Natural killer cell (primary cell): ENCODE measurements at places on chromosomes 5 and 9. TPM values are rescaled to one million over a fixed set of nuclear protein-coding genes. Genes with fewer than 3 reads are reported as not detected.

Gene RASGRF2
- 6.1 TPM for total RNA-seq

Gene FGF1
- not detected for total RNA-seq

Gene PCDHB2
- not detected for total RNA-seq

Gene ECSCR
- 0.48 TPM for total RNA-seq

Gene IL4
- not detected for total RNA-seq

Gene RUSC2
- total RNA-seq, result 2.0 TPM

Gene PDLIM4
- not detected for total RNA-seq

DNA sequence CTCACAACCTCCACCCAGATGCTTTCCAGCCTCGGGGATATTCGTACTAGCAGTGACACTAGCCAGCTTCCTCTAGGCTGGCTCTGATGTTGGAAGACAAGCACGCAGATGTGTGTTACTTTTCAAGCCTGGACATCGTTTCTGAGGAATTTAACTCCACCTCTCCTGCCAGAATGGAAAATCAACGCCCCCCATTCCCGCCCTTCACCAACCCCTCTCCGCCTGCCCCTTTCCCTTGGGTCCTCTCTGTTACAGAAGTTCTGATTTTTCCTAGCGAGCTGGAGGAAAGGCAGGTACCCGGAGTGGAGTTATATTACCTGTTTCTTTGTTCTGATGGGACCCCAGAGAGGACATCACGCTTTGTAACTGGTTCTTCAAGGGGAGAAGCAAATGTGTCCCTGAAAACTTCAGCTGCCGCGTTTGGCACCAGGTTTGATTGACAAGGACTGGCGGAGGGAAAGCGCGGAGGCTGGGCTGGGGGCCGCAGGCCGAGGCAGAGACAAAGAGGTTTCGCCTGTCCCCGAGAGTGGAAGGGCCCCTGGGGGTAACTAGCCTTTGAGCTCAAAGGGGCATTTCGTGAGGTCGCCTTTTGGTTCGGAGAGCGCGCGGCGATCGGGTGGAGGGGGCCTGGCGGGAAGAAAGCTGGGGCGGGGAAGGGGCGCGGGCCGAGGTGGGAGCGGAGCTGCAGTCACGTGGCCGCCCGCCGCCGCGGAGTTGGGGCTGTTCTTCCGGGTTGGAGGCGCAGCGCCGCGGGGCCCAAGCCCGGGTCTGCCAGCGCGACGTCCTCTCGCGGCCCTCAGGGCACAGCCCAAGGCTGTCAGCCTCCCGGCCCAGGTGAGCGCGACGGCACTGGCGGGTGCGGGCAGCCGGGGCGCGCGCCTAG is at the start of gene NNT:
Gene NNT, plus strand, starts transcription at position 720 of the 883 bp plus-strand sequence. CDS start 6,016 bp downstream, outside the sequence.
- no peaks in the 10 kb centered on the region for H3K27me3 ChIP-seq
- H3K36me3 ChIP-seq, result no peaks in the 10 kb centered on the region
- H3K27ac ChIP-seq, result peak within 1 kb of the TSS; percentile 81
- H3K4me3 ChIP-seq, result peak within 1 kb of the TSS; percentile 91
- peak; percentile 76 for DNase-seq

GRCh38 chr9:137198051-137198901 is 2.3 kb downstream of the TPRN start:
- no peak for DNase-seq
- no peaks in the 10 kb centered on the region for H3K27me3 ChIP-seq
- H3K4me1 ChIP-seq, result peaks cover 23% of the 10 kb centered on the region
- H3K27ac ChIP-seq, result no peak overlapping the region
- no peaks in the 10 kb centered on the region for H3K36me3 ChIP-seq

DNA sequence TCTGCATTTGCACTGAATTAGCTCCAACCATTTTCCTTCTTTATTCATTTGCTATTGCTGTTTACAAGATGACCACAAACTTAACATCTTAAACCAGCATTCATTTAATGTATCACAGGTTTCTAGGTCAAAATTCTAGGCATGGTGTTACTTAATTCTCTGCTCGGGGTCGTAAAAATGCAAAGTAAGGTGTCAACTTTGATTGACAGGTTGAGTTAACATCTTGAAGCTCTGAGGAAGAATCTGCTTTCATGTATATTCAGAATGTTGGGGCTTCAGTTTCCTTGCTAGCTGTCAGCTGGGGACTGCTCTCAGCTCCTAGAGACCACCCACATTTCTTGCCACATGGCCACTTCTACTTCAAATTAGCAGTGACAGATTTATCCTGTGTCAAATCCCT is 348.7 kb upstream of the GRIN3A start:
- no peak overlapping the region for H3K4me3 ChIP-seq
- H3K27me3 ChIP-seq, result no peaks in the 10 kb centered on the region
- DNase-seq, result no peak
- H3K27ac ChIP-seq, result no peak overlapping the region

- DNase-seq, result no peak
- H3K4me1 ChIP-seq, result no peaks in the 10 kb centered on the region
- H3K36me3 ChIP-seq, result no peaks in the 10 kb centered on the region
- no peaks in the 10 kb centered on the region for H3K27me3 ChIP-seq
Observed at GRCh38 chr5:32339198-32339597, 26.5 kb upstream of the MTMR12 start.

DNA sequence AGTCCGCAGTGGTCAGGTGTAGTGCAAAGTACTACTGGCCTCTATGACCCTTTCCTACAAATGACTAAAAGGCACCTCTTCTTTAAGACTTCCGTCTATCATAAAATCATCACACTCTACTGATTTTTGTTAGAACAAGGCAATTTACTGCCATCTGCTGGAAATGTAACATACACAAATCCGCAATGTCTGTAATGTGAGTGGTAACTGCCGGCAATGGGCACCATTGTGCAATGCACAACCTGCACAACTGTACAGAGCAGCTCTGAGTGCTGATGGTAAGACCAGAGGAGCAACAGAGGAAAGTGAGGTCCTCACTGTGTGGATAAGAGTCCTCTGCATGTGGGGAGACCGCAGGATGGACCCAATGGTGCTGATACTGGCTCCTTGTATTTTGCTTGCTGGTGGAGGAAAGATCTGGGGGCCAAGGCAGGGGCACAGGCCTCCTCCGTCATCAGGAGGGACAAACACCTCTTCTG is 103.7 kb downstream of the ATPSCKMT start:
- no peak overlapping the region for H3K4me3 ChIP-seq
- H3K27me3 ChIP-seq, result no peaks in the 10 kb centered on the region
- H3K36me3 ChIP-seq, result no peaks in the 10 kb centered on the region
- no peak for DNase-seq
- H3K27ac ChIP-seq, result no peak overlapping the region

GRCh38 chr9:137680444-137681358 is 61.9 kb downstream of the EHMT1 start:
- H3K4me1 ChIP-seq, result peaks cover 10% of the 10 kb centered on the region
- no peaks in the 10 kb centered on the region for H3K36me3 ChIP-seq
- H3K27ac ChIP-seq, result no peak overlapping the region
- H3K27me3 ChIP-seq, result no peaks in the 10 kb centered on the region

- no peaks in the 10 kb centered on the region for H3K36me3 ChIP-seq
- H3K4me1 ChIP-seq, result peaks cover 2% of the 10 kb centered on the region
- no peak overlapping the region for H3K4me3 ChIP-seq
- no peak overlapping the region for H3K27ac ChIP-seq
- H3K27me3 ChIP-seq, result no peaks in the 10 kb centered on the region
Observed at GRCh38 chr5:82365744-82366228, 87.6 kb upstream of the RPS23 start.

DNA sequence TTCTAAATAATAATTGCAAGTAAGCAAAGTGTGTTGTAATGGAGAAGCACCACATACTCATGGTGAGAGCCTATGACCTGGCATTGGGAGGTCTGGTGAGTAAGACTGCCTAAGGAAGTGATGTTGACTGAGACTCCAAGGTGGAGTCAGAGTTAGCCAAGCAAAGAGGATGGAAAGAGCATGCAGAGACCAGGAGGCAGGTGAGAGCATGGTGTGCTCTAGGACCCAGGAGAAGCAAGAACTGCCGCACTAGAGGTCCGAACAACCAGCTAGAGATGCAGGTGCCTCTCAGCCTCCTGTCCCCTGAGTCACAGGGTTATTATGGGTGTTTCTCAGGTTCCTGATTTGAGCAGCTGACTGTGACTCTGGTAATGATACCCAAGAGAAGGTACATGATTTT is 27.3 kb downstream of the ANP32B start:
- peak; percentile 19 for DNase-seq
- H3K27ac ChIP-seq, result no peak overlapping the region
- H3K4me1 ChIP-seq, result peaks cover 5% of the 10 kb centered on the region
- H3K27me3 ChIP-seq, result no peaks in the 10 kb centered on the region
- no peak overlapping the region for H3K4me3 ChIP-seq

- H3K27ac ChIP-seq, result no peak overlapping the region
- no peaks in the 10 kb centered on the region for H3K4me1 ChIP-seq
- H3K27me3 ChIP-seq, result no peaks in the 10 kb centered on the region
- DNase-seq, result no peak
- no peak overlapping the region for H3K4me3 ChIP-seq
- no peaks in the 10 kb centered on the region for H3K36me3 ChIP-seq
Observed at GRCh38 chr9:70472268-70473249, 58.1 kb upstream of the KLF9 start.

DNA sequence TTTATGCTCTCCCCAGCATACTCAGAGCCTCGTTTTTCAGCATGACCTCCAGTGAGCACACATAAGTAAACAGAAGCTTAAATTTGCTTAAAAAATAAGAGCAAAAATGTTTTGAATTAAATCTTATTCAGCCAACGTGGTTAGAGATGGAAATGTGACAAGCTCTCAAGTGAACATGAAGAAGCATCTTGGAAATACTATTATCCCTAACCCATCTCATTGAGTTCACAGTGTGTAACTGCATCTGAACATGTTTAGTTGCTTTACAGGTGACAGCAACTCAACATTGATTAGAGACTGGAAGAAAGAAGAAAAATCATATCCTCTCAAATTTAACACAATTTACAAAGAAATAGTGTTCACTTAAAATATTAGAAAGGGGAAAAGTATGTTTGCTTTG is 1785.1 kb downstream of the MAT2B start:
- H3K4me3 ChIP-seq, result no peak overlapping the region
- H3K4me1 ChIP-seq, result no peaks in the 10 kb centered on the region
- DNase-seq, result no peak
- no peaks in the 10 kb centered on the region for H3K27me3 ChIP-seq
- no peaks in the 10 kb centered on the region for H3K36me3 ChIP-seq

- H3K27ac ChIP-seq, result no peak overlapping the region
- no peaks in the 10 kb centered on the region for H3K36me3 ChIP-seq
- no peak overlapping the region for H3K4me3 ChIP-seq
- H3K27me3 ChIP-seq, result no peaks in the 10 kb centered on the region
Observed at GRCh38 chr5:159504106-159504856, 174.0 kb upstream of the IL12B start.

GRCh38 chr9:109478051-109478563 is 20.0 kb downstream of the PTPN3 start:
- no peaks in the 10 kb centered on the region for H3K36me3 ChIP-seq
- no peak for DNase-seq
- no peak overlapping the region for H3K27ac ChIP-seq
- H3K4me1 ChIP-seq, result no peaks in the 10 kb centered on the region

- no peak for DNase-seq
- H3K36me3 ChIP-seq, result no peaks in the 10 kb centered on the region
- peak overlapping the region; percentile 19 for H3K27ac ChIP-seq
- peaks cover 11% of the 10 kb centered on the region for H3K4me1 ChIP-seq
- H3K4me3 ChIP-seq, result peak overlapping the region; percentile 12
Observed at GRCh38 chr5:32020271-32020670, 153.8 kb downstream of the GOLPH3 start.

DNA sequence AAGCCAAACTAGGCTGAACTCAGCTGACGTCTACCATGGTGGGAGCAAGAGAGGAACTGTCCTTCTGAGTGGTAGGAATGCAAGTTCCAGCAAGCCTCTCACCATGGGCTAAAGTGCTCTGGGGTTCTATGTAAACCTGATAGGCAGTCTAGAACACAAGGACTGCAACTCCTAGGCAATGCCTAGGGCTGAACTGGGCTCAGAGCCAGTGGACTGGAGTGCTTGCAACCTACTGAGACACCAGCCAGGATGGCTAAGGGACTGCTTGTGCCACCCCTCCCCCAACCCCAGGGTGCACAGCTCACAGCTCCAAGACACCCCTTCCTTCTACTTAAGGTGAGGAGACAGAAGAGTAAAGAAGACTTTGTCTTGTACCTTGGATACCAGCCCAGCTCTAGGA is 12.1 kb upstream of the RCL1 start:
- no peaks in the 10 kb centered on the region for H3K27me3 ChIP-seq
- no peak for DNase-seq
- H3K36me3 ChIP-seq, result no peaks in the 10 kb centered on the region

- no peaks in the 10 kb centered on the region for H3K27me3 ChIP-seq
- peaks cover 8% of the 10 kb centered on the region for H3K36me3 ChIP-seq
- H3K4me3 ChIP-seq, result no peak overlapping the region
- no peak overlapping the region for H3K27ac ChIP-seq
- peaks cover 6% of the 10 kb centered on the region for H3K4me1 ChIP-seq
- no peak for DNase-seq
Observed at GRCh38 chr5:96683392-96683791, 21.2 kb downstream of the CAST start.

GRCh38 chr5:131999441-132000240 is 11.8 kb downstream of the ACSL6 start:
- H3K27ac ChIP-seq, result no peak overlapping the region
- H3K4me3 ChIP-seq, result no peak overlapping the region
- H3K4me1 ChIP-seq, result peaks cover 46% of the 10 kb centered on the region
- H3K27me3 ChIP-seq, result no peaks in the 10 kb centered on the region

DNA sequence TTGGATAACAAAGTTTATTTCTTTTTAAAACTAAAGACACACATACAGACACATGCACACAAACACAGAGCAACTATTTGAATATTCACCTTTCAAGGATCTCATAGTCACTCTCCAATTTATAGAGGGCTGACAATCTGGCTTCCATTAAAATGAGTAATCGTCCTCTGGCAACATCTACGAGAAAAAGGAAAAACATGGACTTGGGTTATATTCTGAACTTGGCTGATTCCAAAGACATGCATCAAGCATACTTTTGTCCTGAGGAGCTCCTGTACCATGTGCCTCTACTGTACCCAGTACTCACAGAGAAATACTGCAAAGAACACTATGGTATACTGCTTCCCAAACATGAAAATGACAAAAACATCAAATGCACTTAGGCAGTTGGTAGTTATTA is 15.4 kb downstream of the IARS1 start:
- no peak overlapping the region for H3K4me3 ChIP-seq
- no peak overlapping the region for H3K27ac ChIP-seq
- no peaks in the 10 kb centered on the region for H3K27me3 ChIP-seq
- no peak for DNase-seq

DNA sequence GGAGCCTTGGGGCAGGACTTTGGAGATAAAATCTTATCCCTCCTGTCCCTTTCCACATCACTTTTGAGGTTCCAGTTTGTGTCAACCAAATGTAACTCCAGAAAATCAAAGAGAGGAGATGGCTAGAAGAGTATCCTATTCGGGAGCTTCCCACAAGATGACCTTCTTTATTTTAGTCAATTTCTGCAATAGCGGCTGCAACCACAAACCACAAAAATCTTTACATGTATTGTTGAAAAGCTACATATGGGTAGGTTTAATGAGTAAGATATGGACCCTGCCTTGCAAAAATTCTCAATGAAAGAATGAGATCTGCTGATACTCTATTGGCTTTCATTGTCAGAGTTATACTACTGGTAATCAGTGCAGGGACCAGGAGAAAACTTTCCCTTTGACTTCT is 92.2 kb upstream of the MAMDC2 start:
- DNase-seq, result no peak
- no peak overlapping the region for H3K4me3 ChIP-seq
- H3K4me1 ChIP-seq, result no peaks in the 10 kb centered on the region
